Activated naive CD8-positive, alpha-beta T cell treated with anti-CD3 and anti-CD28 coated beads for 36 hours (primary cell): ENCODE measurements at places on chromosomes 11 and 22.

DNA sequence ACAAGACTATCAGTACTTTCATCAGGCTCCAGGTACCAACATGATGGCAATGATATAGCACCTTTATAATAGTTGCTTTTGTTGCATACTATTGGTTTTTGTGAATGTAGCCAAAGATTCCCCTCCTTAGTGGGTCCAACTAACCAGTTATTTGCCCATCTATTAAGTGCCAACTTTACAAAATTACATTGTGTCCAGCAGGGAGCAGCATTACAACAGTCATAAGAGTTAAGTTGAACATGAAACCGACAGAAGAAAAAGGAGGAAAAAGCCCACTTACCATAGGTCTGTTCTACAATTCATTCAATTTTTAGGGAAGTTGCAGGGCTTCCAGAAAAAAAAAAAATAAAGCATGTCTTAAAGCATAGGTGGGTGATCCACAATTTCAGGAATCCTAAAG, 21.6 kb downstream of the IMMP1L start:
- DNase-seq = no peak

DNA sequence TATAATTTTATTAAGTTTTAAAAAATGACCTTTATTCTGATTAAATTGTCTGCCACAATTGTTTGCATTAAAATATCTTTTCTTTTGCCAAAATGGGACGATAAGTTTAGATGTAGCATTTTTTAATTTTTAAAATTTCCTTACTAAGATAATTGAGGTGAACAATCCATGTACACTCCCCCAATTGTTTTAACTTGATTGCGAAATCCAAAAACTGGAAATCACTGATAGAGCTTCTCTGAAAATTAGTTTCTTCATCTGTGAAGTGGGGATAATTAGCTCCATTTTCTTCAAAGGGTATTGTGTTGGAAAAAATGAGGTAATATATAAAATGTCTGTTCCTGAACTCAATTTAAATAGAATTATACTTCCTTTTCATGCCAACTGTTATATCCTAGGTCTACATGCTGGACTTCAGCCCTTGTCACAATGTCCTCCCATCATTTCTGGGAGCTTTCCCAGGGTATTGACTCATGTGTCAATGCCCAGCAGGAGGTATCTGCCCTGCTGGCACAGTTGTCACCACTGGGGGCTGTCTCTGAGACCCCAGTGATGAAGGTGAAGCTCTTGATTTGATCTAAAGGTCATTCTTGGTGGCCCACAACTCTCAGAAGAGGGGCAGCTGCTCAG, 28.7 kb upstream of the NAV2 start:
- no peak for DNase-seq

DNA sequence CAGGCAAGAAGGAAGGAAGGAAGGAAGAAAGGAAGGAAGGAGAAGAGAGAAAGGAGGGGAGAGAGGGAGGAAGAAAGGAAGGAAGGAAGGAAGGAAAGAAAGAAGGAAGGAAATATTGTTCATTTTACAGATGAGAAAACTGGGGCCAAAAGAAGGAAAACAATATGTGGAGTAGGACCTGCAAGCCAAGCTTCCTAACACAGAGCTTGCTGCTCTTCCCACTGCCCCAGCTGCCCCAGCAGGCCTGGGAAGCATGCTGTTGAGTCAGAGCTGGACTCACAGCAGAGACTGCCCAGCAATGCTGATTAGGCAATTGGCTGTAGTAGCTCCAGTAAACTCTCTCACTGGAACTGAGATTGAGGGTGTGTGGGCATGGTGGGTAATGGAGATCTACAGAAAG, 42.6 kb upstream of the SMCO4 start:
- DNase-seq = no peak

GRCh38 chr22:35804421-35804820, 86.7 kb downstream of the APOL5 start:
- DNase-seq = no peak

- no peak for DNase-seq
These were observed 16.4 kb upstream of the KCTD14 start for GRCh38 chr11:78039391-78039918.

- DNase-seq = no peak
These were observed 52.4 kb downstream of the PACSIN2 start for GRCh38 chr22:42962295-42963230.

DNA sequence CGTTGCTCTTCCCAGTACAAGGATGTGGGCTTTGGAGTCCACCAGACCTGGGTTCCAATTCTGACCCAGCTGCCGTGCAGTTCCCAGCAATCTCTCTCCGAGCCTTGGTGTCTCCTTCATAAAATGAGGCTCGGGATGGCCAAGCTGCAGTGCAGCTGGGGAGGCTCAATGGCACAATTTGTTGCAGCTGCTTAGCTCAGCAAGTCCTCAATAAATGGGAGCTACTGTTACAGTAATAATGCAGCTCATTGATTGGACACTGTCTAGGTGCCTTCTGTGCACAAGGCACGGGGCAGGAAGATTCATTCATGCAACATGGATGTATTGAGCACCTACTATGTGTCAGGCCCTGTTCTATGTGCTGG, 37.1 kb downstream of the SHISAL1 start:
- DNase-seq = no peak

- no peak for DNase-seq
These were observed 1.2 kb downstream of the MYRF start for GRCh38 chr11:61753672-61754071.

- DNase-seq = no peak
These were observed 88.5 kb downstream of the MYEOV start for GRCh38 chr11:69382131-69383128.

GRCh38 chr11:91857179-91857578, 367.4 kb upstream of the FAT3 start:
- DNase-seq = no peak

GRCh38 chr22:19527321-19527721, 3.1 kb upstream of the CLDN5 start:
- DNase-seq = no peak

DNA sequence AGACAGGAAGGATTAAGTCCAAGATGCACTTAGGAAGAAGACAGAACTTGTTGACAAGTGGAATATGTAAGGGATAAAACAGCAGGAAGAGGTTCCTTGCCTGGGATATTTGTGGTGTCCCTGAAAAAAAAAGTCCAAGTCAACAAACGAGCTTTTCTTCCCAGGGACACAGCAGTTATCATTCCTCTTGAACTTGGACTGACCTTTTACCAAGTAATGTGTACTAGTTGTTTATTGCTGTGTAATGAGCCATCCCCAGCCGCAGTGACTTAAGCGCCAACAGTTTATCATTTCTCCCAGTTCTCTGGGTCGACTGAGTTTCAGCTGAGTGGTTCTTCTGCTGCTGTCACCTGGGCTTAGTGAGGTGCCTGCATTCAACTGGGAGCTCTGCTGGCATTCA, 37.0 kb downstream of the KREMEN1 start:
- DNase-seq = no peak

DNA sequence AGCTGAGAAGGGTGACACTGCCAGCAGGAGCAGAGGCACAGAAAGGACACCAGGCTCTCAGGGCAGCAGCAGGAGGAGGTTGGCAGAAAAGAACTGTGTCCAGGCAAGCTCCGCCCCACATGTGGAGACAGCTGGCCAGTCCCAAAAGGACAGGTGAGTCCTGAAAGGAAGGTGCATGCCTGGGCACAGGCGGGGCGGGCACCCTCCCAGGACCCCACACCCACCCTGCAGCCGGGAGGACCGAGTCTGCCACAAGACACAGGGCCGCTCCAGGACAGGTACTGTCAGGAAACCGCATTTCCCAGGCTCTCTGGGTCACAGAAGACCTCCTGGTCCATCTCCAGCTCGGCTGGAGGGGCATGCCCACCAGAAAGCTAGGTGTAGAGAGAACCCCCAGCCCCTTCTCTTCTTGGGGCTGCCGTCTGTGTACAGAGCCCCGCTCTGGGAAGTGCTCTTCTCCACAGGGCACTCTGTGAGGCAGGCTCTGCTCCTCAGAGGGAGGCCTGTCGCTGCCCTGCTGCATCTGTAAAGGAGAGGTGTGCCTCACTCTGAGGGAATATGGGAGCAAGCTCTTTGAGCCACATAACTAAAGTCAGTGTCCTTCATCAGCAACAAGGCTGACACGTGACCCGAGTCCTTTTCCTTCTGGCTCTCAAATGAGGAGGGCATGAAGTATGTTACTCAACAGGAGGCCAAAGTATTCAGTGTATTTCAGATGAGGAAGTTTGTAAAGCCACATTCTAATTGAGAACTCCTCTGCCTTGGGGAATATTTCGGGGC, 50.5 kb downstream of the CLTCL1 start:
- no peak for DNase-seq

DNA sequence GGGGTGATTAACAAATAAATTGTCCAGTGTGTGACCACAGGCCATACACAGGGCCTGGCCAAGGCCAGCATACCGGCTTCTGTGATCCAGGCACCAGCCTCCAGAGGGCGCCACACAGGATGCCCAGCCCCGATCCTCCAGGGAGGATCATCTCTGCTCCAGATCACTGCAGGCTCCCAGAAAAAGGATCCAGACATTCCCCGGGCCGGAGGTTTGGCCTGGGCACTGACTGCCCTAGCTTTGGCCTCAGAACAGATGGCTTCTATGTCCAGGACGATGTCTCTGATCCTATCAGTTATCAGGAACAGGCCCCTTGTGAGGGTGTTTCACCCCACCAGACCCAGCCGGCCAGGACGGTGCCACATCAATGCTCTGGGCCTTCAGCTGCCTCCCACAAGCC, 74.5 kb upstream of the LMO1 start:
- DNase-seq = peak; percentile 22

GRCh38 chr11:117145393-117145761, 1.3 kb downstream of the PAFAH1B2 start:
- no peak for DNase-seq

DNA sequence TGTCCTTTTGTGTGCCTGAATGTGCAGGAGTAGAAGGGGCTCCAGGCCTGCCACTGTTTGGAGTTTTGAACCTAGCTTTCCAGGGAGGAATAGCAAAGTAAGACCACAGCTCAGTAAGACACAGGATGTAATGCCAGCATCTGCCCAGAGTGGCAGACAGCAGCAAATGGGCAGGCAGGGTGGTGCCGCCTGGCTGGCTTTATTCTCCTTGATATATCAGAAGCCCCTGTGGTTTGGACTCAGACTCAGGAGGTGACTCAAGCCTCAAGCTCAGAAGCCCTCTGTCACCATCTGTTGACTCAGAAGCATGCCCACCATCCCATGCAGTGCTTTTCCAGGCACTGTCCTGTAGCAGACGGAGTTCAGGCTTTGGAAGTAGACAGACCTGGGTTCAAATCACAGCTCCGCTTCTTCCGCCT, 72.7 kb upstream of the TTC12 start:
- DNase-seq = no peak

DNA sequence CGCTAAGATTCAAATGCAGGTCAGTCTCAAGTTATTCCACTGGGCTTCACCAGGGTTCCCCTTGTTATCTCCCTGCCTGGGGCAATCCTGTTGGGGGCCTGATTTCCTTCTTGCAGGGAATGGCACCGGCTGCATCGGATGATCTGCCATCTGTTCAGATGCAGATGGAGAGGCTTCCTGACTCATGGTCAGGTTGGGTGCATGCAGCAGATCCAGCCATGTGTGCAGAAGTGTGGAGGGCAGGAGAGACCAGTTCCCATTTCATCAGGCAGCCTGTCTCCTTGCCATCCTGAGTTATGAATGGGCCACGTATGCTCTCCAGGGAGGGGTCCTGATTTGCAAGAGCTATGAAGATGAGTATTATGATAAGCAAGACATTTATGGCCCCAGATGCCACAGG, 161.2 kb upstream of the PLET1 start:
- no peak for DNase-seq

DNA sequence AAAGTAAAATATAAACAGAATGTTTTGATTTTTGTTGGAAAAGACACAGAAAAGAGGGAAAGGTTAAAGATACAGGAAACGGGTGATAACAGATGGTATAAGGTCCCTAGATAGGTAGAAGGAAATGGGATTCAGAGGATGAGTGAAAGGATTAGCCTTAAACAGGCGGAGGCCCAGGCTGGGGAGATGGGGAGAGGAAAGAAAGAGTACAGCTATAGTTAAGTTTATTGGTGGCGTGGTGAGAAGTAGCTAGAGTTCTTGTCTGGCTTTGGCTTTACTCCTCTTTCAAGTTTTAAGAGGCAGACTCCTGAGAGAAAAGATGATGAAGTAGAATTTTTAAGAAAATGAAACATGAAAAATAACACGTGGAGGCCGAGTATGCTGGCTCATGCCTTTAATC, 13.7 kb downstream of the ZBTB44 start:
- DNase-seq = no peak

DNA sequence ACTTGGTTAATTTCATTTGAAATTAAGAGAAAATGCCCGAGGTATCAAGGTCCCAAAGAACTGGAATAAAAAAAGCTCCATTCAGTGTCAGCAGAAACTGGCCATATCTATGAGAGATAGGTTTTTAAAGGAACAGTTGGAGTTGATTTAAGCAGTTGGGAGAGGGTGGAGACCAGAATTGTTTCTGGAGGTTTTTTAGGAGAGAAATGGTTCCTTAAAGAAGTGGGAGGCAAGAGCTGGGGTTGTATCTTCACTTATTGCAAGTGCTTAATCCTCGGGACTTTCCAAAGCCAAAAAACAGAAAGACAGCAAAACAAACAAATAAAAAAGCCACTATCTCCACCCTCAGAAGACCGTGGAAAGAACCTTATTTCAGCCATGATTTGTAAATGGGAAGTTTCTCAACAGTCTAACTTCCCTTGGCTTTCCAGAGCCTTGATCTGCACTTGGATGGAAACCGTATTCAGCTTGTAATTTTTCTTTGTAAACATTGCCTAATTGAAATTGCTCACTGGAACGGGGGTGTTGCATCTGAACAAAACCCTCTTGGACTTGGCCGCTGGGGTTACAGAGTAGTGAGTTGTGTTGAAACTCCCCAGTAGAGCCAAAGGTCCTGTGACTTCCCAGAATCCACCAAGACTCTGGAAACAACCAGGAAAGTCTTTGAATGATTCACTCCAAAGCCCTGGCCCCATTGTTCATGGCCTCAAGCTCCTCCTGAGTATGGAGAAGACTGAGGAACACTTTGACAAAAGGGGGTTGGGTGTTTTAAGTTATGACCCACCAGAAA, 115.6 kb downstream of the SLC1A2 start:
- DNase-seq = no peak

GRCh38 chr11:118164885-118165284, 11.6 kb downstream of the SCN2B start:
- DNase-seq = no peak

DNA sequence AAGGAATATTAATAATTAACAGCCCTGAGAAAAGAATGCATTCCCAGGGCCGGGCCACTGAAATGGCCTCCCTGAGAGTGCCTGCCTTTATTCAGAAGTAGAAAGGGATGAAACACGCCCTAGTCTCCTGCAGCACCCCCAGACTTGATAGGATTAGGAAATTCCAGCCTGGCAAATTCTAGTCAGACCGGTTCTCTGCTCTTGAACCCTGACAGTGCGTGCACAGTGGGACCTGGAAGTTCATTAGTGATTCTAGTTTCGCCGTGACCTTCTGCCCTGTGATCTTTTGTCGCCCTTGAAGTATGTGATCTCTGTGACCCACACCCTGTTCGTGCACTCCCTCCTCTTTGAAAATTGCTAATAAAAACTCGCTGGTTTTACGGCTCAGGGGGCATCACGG, 2.1 kb upstream of the GSTP1 start:
- no peak for DNase-seq

DNA sequence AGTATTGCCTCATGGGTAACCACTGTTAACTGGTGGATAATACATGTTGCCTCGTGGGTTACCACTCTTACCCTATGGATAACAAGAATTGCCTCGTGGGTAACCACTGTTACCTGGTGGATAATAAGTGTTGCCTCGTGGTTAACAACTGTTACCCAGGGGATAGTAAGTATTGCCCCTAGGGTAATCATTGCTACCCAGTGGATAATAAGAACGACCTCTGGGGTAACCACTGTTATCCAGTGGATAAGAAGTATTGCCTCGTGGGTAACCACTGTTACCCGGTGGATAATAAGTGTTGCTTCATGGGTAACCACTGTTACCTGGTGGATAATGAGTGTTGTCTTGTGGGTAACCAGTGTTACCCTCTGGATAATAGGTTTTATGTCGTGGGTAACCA, 28.1 kb upstream of the NXPE4 start:
- DNase-seq = no peak
